ENCODE measurements at places on chromosomes 6 and 20.

DNA sequence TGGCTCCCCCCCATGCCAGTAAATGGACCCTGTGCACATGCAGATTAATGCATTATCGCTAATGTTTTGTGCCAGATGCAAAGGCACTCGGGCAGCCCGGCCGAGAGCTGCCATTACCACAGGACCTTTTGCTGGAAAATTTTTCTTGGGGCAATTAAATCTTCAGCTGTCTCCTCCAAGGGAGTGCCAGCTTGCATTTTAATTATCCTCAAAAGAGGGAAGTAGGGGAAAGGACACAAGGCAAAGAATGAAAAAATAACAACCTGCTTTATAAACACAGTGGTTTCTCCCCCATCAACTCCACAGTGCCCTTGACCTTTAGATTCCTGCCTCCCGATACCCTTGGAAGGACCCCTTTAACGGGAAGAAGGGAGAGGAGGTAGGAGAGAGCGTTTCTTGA lies 48.2 kb downstream of the PDYN start:
- DNase-seq = no peak

- no peak for DNase-seq
Measured at GRCh38 chr20:32201296-32201976, 6.1 kb downstream of the PLAGL2 start.

DNA sequence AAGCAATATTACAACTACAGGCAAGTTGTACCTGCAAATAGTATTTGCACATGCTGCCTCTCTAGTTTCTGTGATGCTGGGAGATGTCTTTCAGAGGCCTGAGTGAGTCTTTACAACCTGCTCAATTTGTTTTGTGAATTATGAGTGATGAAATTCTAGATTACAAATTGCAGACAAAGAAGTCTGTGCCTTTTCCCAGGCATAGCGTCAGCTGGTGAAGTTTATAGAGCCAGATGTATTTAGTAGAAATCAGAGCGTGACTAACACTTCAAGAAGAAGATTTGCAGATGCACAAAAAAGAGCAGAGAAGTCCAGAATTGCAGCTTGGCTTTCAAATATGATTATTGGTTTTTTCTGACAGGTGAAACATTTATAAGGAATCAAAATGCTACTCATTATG lies 289.9 kb downstream of the PLCB1 start:
- DNase-seq = no peak

GRCh38 chr6:113591896-113592827 lies 265.0 kb upstream of the MARCKS start:
- no peak for DNase-seq

DNA sequence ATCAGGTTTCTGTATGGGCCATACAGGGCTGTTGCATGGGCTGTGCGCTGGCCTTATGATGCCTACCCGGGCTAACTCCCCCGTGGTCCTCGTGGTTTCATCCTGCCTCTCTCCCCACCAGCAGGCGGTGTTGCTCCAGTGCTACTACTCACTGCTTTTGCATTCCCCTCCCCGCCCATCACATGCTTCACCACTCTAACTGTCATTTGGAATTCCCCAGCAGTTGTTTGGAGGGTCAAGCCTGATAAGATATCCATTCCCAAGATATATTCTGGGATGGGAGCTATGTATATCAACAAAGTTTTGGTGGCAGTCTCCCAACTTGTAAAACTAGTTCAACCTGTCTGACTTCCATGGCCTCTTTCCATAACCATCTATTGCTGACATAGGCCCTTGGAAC lies 233.2 kb upstream of the SOX4 start:
- DNase-seq = no peak

DNA sequence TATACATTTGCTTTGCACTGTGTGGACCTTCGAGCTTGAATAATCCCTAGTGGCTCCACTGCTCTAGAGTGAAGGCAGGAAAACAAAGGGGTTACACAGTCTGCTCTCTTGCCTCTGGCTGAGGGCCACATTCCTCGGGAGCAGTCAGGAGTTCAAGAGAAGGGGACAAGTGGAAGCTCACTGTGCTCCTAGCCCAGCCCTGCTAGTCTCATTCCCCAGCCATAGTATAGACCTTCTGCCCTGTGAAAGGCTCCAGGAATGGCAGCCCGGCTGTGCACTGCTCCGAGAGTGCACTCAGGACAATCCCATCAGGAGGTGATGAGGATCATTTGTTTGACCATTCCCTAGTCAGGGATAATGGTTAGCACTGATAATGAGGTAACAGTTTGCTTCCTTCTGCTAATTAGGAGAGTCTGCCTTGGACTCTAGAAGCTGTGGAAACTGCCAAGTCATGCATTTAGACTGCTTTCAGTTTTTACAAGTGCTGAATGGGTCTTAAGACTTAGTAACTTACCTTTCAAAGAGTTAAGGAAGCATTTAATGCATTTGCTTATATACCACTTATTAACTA lies 8.5 kb downstream of the IYD start:
- no peak for DNase-seq

DNA sequence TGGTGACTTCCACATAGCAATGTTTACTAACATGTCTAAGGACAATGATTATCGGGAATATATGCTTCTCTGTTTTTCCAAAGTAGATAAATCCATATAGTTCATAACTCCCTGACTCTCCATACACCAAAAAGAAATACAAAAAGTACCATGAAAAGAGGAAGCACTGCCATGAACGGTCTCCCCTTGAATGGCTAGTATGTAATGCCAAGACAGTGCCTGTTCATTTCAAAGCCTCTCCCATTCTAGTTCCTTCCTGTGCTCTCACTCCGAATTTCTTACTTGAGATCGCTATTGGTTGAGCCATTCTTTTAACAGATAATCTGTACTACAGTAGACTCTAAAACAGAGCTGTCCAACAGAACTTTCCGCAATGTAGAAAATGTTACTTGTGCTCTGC lies 54.8 kb upstream of the EDN1 start:
- no peak for DNase-seq

DNA sequence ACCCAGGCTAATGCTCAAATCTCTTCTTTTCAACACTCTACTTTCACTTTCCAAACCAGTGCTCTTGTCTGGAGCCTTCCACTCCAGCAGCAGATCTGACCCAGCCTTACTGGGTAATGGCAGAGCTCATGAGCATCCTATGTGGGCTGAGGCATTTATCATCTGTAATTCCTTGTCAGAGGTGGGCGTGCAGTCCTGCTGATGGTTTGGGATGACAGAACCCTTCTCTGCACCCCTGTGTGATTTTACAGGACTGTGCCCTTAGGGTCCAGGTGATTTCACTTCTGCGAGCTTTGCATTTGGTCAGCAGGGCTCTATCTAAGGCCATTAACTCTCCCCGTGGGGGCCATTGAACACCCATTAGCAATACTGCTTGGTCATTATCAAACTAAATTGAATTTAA lies 55.4 kb downstream of the LAMA4 start:
- DNase-seq = no peak

DNA sequence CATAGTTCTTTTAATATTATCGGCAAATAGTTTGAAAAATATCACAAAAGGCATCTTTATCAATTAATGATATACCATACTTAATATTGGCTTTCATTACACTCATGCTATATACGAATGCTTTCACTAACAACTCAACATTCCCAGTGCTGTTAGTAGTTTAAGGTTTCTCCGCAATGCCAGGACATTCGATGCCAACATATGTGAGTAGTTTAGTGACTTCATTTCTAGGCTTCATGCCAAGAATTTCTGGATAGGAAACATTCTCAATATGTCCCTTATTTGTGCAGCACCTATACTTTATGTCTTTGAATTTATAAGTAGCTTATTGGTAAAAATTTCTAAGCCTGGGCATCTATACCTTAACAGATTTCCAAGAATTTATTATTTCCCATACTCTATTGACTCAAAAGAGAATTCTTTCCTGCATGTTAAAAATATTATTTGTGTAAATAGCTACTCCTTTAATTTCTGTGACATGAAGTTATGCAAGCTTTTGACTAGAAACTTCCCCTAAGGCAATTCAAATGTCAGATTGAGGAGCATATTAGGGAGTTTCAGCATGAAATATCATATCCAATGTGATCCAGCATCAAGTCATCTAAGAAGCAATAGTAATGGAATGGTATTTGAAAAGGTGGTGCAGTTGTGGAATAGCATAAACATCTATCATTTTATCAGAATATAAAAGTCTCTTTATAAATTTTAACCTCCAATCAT lies 236.0 kb upstream of the STXBP5 start:
- no peak for DNase-seq

DNA sequence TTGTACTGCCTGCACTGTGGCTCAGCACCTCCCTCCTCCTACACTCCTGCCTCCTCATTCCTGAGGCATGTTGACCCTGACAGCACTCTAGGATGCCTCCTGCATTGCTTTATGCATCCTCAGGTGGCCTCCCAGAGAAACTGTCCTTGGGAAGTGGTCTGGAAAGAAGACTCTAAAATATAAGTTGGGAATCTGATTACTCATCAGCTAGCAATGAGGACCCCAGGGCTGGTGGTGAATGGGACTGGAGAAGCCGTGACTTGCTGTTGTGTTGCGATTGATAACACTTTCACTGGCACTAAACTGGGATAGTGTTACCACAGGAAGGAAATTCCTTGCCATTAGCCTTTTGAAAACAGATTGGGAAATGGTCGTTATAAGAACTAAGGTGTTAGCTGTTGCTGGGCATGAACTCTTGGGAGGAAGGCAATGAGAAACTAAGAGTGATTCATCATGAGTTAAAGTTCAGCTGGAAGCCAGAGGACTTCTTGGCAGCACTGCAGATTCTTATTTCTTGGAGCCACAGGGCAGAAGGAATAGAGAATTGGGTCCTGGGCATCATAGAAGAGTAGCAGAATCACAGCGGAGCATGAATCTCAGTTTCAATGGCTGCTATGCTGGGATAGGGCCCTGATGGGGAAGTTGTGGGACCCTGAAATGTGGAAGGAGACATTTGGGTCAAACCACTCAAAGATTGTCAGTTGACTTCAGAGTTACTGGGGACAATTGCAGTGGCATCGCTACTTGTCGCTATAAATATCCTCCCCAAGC lies 10.1 kb upstream of the SIRPD start:
- DNase-seq = no peak

- no peak for DNase-seq
Measured at GRCh38 chr6:92538275-92538674, 881.1 kb downstream of the EPHA7 start.

- DNase-seq = no peak
Measured at GRCh38 chr20:45758096-45758495, 33.6 kb downstream of the WFDC3 start.

- no peak for DNase-seq
Measured at GRCh38 chr6:108243836-108244235, 17.0 kb downstream of the SNX3 start.

- peak; percentile 77 for DNase-seq
Measured at GRCh38 chr6:106444777-106445507, 84.4 kb downstream of the CRYBG1 start.

DNA sequence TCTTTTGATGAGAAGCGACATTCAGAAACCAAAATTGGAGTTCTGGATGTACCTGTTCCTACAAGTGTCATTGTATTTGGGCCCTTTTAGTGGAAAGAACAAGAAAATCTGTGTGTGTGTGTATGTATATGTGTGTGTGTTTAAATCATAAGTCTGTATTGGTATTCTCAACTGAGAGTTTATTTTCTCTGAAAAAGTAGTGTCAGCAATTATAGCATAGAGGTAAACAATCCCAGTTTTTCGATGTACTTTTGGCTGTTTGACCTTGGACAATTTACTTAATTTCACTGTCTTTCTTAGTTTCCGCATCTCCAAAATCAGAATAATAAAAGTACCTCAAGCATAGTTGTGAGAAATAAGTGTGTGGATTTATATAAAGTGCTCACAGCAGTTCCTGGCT lies 57.2 kb downstream of the EYA4 start:
- no peak for DNase-seq

GRCh38 chr20:6533351-6533750 lies 234.1 kb upstream of the BMP2 start:
- DNase-seq = no peak

DNA sequence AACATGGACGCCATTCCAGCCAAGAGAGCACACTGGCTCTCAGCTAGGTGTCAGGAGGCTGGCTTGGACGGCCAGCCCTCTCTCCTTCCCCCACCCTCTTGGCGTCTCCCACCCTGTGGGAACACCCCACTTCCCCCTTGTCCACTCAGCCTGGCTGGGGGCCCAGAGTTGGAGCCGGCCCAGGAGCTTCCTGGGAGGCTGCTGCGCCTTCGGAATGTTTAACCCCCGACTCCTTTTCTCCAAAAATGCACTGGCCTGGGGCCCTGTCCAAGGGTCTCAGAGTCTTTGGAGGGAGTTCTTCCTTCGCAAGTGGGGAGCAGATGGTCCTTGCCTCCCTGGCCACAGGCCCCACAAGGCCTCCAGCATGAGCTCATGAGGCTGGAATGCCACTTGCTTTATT lies 4.1 kb downstream of the ADAM33 start:
- no peak for DNase-seq

GRCh38 chr6:2514965-2515543 lies 235.7 kb downstream of the MYLK4 start:
- no peak for DNase-seq

DNA sequence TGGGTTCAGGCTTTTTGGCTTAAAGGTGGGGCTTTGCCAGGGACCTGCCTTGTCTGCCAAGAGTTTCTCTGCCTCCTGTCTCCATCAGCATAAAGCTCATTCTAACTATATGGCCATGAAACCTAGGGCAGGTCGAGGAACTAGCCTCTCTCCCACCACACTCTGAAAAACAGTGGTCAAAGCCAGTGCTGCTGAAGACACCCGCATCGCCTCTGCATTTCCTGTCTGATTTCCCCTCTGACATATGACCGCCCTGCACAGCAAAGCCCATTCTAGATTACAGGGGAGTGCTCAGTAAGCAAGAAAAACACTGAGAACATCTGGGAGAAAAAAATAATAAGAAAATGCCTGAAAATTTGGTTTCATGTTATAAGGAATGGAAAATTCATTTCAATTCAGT lies 573.6 kb downstream of the PRKN start:
- DNase-seq = no peak

DNA sequence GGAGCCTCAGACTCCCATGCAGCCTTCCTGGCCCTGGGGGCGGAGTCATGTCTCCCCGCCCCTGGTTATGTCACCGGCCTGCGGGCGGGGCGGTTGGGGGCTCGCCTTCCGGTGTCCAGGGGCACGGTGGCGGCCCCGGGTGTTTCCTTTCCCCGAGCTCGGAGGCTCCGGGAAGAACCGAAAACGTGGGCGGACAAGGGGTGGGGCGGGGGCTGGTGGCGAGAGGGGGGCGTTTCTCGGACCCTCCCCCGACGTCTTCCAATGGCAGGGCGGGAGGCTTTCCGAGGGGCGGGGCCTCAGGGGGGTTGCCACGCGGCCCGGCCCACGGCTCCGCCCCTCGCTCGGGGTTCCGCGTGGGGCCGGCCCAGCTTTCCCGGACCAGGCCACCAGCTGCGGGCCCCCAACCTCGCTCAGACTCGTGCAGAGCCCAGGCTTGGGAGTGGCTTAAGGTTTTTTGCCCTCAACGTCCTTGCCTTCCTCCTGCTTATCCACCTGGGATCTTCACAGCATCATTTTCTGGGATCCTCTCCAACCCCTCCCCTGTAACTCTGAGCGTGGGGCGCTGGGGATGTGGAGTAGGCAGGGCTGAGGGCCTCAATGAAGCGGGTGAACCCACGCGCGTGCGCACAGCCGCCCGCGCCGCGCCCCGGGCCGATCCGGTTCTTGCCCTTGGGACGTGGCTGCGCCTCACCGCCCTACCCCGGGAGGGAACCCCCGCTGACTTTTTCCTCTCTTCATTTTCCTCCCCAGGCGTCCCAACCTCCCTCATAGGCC lies 2.1 kb upstream of the NRN1 start:
- peak; percentile 57 for DNase-seq

GRCh38 chr20:58228103-58228483 lies 360 bp downstream of the ANKRD60 start:
- DNase-seq = no peak

- DNase-seq = no peak
Measured at GRCh38 chr20:58843128-58843556, 7.6 kb downstream of the GNAS-AS1 start.

All from CD4-positive, alpha-beta T cell treated with Interleukin-12 subunit alpha and Interleukin-12 subunit beta, for 1 hour (primary cell).